ENCODE measurements at places on chromosomes 7 and 10.

DNA sequence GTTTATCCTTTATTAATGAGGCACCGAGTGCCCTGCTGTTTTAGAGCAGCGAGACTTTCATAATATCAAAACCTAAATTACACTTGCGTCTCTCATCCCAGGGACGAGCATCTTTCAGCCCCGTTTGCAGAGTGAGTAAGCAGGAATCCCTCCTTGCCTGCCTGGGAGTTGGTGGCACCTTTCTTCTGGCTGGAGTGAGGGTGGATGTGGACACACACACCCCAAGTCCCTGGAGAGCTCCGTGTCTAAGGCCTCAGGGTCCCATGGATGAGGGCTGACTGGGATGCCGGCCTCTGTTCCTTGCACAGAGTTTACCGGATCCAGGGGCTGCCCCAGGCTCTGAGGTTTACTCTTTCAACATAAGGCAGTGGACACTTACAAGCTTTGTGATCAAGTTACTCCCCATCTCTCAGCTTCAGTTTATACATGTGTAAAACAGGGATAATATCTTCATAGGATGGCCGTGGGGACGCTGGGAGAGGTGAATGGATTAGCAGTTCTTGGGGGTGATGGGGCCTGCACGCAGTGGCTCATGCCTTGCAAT is 24.5 kb downstream of the POLL start:
- no peak for DNase-seq

DNA sequence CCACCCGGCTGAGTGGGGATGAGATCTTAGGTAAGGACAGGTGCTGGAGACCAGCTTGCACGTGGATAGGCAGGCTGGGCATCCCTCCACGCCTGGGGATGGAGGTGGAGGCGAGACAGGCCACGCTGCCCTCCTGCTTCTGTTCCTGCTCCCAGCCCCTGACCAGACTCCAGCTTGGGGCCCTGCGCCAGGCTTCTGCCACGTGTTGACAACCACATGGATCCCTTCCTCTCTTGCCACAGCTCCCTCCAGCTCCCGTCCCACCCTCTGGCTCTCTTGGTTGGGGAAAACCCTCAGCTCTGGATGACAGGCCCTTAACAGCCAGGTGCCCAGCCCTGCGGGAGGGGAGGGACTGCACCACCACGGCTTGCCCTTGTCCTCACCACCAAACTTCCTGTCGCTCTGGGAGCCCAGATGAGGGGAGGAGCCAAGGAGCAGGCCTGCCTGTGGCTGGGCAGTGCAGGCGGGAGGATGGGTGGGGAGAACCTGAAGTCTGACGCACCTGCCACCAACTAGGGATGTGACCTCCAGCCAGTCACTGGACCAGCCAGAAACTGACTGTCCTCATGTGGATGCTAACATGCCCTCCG is 36.0 kb downstream of the KCNH2 start:
- DNase-seq, result no peak

- no peak for DNase-seq
Measured at GRCh38 chr10:121596689-121597503, 1.3 kb downstream of the FGFR2 start.

DNA sequence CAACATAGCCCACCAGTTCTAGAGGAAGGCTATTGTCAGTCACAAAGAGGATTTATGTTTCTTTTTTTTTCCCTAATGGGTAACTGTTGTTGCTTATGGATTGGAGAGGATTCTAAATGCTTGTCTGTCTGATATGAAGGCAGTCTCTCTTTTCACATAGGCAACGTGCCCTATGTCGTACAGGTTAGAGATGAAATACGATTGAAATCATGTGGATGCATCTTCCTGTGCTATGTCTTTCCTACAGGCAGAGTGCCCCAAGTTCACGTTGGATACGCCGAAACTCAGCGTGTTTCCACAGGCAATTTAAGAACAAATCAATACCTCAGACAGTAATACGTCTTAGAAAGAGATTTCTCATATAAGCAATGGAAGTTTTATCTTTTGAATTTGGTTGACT is 93.8 kb downstream of the CELF2 start:
- DNase-seq, result no peak

DNA sequence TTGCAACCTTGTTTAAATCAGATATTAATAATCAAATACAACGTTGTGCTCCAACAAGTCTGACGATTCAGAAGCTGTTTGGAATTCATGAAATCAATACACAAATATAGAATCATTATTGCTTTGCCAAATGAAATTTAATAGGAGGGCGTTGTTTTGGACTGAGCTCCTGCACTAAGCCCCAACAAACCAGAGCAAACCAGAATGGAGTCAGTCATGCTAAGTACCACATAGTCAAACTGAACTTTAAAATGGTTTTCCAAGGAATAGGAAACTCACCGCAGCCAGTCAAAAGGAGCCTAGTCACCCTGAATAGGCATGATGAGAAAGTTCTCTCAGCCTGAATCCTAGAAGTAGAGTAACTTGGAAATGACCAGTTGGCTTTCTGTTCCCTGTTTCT is 53.7 kb downstream of the HACD1 start:
- DNase-seq, result no peak

DNA sequence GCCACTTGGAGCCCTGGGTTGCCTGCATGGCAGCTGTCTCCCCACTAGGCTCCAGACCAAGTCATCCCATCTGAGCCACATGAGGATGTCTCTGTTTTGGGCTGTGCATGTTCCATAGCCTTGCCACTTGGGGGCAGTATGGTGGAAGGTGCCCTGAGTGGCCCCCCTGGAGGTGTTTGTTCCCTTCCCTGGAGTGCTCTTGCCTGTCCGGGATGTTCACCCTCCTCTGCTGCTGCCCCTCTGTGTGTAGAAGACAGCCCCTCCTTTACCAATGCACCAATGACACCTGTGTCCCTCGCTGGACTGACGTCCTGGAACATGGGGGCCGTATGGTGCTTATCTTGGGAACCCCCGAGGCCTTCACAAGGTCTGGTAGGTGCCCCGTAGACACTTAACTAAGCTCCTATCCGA is 100.2 kb downstream of the ACTR3B start:
- no peak for DNase-seq

DNA sequence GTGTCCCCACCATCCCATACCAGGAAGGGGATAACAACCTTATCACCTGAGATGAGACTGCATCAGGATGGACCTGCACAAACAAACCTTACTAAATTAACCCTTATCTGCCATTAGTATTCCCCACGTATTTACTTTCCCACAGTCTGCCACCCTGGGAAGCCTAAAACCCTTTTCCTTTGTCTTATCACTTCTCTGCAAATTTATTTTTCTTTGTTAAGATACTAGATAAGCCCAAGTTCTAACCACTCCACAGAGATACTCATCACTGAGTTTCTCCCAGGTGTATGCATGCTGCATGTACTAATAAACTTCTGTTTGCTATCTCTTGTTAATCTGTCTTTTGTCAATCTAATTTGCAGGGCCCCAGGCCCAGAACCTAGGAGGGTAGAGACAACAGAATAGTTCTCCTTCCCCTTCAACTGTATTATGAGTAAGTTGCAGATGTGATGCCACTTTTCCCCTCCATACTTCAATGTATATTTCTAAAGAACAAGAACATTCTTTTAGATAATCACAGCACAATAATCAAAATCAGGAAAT is 66.0 kb downstream of the ELMO1 start:
- no peak for DNase-seq

GRCh38 chr10:49281461-49281860 is 17.5 kb upstream of the C10orf71 start:
- no peak for DNase-seq

DNA sequence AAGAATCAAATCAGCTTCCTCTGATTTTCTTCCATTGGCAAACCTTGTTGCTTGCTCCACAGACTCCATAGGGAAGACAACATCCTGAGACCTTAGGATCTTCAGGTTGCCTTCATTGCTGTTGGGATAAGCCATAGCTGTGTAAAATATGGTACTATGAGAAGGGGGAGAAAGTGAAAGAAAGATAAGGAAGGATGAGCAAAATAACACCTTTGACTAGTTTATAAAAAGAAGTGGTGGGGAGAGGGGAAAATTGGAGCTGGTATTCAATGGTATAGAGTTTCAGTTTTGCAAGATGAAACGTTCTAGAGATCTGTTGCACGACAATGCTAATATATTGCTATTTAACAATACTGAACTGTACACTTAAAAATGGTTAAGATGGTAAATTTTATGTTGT is 180.4 kb upstream of the PHYHIPL start:
- DNase-seq, result no peak

DNA sequence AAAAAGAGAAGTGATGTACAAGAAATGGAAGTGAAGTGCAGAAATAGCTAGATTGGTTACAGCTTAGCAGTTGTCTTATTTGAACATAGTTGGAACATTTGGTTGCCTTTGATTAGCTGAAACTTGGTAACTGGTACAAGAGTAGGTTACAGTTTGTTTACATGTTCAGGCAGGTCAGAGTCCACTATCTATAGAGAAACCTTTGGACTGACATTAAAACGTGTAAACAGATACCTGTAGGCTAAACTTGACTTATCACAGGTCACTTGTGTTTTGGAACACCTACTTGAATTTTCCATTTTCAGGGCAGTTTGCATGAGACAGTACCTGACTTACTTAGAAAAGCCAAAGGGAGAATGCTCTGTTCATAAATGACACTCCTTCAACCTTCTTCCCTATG is 28.5 kb upstream of the CYP2C8 start:
- DNase-seq, result no peak

DNA sequence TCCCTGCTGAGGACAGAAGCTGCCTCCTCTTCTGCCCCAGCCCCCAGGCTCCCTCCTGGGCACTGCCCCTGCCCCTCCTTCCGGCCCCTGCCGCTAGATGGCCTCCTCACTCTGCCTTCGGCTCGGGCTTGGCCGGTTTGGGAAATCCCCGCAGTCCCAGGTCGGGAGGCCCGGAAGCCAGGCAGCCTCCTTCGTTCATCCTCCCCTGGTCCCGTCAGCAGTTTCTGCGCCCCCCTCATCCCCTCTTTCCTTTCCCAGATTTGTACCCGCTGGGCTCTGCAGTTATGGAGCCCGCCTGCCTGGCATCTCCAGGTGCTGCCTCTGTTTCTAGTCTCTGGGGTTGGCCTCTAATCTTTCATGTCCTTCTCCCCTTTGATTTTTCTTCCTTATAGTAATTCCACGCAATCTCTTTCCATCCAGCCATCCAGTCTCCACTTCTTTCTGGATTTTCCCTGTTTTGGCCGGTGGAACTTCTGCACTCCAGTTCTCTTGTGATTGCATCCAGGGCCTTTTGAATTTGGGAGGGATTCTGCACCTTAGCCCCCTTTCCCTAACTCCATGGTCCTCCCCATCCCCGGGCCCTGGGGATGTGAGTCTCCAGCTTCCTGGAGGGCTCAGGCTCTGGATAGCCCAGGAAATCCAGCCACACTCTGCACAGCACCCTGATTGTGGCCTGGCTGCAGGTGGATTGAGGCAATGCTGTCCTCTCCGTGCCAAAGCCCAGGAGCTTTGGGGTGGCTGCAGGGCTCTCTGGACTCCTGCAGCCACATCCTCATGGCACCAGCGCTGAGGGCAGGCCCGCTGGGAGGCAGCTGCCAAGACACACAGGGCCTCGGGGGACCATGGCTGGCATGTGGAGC is 3.3 kb upstream of the SHH start:
- no peak for DNase-seq

DNA sequence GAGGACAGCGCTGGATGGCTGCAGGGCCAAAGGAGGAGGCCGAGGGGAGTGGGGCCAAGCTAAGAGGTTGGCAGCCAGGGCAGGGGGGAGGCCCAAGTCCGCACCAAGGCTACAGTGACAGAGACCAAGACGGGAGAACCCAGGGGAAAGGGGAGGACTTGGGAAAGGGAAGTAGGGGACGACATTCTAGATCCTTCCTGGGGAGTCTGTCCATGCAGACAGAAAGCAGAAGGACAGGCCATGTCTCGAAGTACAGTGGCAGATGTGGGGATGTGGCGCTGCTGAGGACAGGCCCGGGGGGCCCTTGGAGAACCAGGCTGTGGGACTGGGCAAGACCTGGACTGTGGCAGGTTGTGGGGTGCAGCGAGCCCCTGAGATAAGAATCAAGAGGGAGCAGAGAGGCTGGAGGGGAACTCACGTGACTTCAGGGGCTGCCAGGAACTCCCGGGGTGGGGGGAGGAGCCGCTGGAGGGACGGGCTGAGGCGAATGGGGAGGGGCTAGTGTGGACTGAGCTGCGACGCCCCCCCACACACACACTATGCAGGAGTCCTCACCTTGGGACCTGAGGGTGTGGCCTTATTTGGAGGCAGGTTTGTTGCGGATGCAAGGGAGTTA is 68.5 kb upstream of the TNRC18 start:
- DNase-seq, result no peak

GRCh38 chr10:24209432-24209771 is 464 bp downstream of the KIAA1217 start:
- no peak for DNase-seq

GRCh38 chr10:113982769-113983168 is 60.9 kb upstream of the ADRB1 start:
- no peak for DNase-seq

GRCh38 chr10:89029785-89030437 is 39.3 kb downstream of the FAS start:
- no peak for DNase-seq

DNA sequence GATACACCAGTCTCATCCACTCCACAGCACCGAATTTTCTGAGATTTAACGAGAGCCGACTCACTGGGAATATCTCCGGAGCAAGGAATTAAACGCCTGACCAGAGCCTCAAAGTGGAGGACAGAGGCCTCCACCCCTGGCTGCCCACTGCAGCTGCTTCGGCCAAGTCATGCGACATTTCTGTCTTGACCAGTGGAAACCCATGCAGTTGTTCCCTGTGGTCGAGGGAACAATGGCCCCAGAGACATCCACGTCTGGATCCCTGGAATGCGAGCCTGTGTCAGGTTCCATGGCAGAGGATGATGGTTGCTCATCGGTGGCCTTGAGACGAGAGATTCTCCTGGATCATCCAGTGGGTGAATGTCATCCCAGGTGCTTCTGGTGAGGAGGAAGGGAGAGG is 65.7 kb upstream of the INSIG1 start:
- DNase-seq, result no peak

GRCh38 chr7:42745357-42746059 is 166.4 kb downstream of the C7orf25 start:
- no peak for DNase-seq

DNA sequence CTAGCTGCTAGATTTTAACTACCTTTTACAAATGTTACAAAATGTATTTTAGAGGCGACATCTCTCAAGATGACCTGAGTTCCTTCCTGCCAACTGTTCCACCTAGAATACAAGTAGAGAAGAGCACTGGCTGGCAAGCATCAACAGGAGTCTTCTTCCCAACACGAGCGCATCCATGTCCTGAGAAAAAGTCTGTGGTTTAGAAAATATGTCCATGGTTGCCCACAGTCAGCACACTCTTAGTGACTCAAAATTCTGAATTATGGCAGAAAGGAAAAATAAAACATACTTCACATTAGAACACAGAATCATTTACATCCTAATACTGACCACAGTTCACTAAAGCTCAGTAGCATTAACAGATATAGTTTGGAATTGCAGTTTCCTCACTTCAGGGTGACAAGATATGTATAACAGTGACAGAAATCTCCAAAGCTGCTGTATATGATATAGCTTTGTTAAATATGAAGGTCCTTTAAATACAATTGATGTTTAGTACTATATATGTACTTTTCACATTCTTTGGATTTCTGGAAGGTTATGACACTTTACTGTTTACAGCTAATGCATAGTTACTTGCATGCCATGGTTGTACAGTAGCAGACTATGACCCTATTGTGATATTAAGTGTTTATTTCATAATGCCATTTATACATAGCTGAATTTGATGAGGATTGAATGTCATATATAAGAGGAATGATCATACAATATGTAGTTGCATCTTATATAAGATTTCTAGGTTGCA is 327.1 kb downstream of the GFRA1 start:
- DNase-seq, result no peak
